Stimulated activated CD8-positive, alpha-beta memory T cell treated with anti-CD3 and anti-CD28 coated beads, Interleukin-4, amount 100 ng/mL, for 4 hours (primary cell): ENCODE measurements at places on chromosomes 13 and 19.

DNA sequence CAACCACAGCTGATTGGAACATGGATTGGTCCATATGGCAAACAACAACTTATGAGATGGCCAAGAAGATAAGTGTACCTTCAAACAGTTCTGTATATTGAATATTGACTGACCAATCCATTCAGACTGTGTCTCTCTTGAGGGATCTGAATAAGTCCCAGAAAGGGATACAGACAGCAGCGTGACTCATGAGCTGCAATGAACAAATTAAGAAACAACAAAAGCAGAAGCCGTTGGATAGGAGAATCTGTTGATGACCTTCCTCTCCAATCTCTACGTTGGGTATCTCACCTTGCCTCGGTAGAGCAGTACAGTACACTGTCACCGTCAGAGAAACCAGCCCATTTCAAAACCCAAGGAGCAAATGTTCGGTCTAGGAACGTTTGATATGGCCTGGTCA, 21.3 kb downstream of the MBD3L2B start:
- no peak for DNase-seq

DNA sequence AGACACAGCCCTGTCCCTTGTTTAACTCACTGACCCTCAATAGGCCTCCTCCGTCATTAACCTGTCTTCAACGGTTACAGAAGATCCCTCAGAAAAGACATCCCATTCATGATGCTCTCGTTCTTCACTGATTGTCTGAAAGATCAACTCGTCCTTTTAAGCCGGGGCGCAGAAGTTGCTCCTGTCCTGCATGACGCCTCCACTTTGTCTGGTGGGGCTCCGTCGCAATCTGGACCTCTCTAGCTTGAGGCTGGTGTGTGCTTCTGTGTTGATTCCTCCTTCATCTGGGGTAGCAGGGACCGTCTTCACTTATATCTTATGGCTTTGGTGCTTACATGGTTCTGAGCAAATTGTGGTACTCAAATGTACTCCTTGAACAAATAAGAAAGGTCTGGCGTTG, 766.0 kb upstream of the PCDH9 start:
- DNase-seq = no peak

- no peak for DNase-seq
Measured at GRCh38 chr19:33513424-33513823, 8.2 kb downstream of the PEPD start.

DNA sequence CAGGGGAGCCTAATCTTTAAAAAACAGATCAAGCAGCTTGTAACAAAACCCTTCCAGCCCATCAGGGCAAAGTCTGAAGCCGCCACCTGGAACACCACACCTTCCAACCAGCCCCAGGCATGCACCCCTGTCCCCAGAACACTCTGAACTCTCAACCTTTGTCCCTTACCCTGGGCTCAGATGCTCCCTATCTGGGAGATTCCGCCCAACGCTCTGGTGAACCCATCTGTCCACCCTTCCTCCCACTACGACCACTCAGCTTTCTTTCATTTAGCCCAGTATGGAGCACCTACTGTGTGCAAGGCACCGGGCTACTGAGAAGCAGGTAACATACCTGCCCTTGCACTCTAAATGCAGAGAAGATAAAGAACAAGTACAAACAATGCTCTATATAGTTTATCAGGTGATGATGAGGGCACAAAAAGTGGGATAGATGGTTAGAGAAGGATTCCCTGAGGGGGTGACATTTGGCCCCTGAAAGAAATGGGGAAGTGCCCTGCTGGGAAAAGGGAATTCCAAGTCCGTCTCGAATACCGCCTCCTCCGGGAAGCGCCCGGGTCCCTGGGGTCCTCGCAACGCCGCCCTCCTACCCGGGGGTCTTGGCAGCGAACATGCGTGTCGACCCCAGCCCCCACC, 629 bp downstream of the PEPD start:
- DNase-seq = no peak

DNA sequence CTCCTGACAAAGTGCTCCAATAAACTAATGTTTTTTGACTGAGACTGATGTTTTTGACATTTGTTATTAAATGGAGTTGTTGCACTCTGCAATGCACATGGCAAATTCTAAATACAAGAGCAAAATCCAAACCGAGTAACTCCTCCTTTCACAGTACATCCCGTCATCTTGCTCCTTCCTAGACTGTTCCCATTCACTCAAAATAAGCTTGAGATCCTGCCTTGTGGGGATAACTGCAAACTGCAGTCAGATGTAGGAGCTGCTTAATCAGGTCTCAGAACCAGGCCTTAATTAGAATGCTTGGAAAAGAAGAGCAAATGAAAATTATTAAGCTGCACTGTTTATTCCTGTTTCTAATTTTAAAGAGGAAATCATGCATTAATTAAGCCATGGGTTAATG, 134.8 kb upstream of the SPRY2 start:
- DNase-seq = no peak
